ENCODE measurements at places on chromosomes 16 and 17.

- peak; percentile 85 for DNase-seq
These were observed 2.5 kb upstream of the CORO6 start for GRCh38 chr17:29625037-29625750.

DNA sequence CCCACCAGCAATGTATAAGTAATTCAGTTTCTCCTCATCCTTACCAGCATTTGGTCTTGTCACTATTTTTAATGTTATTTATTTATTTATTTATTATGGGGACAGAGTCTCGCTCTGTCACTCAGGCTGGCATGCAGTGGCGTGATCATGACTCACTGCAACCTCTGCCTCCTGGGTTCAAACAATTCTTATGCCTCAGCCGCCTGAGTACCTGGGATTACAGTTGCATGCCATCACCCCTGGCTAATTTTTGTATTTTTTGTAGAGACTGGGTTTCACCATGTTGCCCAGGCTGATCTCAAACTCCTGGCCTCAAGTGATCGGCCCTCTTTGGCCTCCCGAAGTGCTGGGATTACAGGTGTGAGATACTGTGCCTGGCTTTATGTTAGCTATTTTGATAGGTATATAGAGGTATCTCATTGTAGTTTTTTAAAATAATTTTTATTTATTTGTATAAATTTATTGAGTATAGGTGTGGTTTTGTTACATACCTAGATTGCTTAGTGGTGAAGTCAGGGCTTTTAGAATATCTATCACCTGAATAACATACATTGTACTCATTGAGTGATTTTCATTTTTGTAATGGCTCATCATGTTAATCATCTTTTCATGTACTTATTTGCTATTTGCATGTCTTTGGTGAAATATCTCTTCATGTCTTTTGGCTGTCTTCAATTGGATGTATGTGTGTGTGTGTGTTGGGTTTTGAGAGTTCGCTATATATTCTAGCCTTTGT is 53.3 kb downstream of the TANC2 start:
- DNase-seq: no peak

GRCh38 chr17:52606098-52606497 is 447.6 kb upstream of the CA10 start:
- DNase-seq: peak; percentile 10

DNA sequence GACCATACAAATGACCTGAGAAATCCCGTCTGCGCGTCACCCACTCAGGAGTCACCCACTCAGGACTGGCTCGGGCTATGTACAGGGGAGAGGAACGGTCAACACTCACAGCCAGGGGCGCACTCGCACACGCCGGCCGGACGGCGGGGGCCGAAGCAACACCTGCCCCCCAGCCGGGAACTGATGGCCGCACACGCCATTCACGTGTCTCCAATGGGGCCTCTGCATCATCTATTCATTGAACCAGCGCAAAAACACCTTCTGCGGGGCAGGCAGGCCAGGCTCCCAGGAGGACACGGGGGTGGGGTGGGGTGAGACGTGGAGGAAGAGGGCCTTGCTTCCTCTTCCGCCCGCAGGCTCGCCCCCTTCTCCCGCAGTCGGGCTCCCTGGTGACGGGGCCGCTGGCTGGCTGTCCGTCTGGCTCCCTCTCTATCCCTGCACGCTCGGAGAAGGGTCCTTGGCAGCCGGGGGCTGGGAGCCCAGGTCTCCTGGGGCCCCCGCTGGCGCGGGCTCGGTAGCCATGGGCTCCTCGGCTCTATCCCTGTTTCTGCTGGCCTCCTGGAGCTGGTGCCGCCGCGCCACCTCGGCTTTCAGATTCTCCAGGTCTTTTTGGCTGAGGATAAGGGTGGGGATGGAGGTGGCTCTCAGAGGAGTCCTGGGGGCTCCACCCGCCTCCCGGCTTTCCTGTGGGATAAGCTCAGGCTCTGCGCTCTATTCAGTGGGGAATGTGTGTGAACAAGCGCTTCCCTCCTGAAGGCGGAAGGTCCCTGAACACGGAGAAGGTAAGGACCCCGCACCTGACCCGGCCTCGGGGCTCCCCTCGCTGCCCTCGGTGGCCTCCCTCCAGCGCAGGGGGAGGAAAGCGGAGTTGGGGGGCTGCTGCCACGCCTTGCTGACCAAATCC is 21.1 kb downstream of the CLUH start:
- no peak for DNase-seq

DNA sequence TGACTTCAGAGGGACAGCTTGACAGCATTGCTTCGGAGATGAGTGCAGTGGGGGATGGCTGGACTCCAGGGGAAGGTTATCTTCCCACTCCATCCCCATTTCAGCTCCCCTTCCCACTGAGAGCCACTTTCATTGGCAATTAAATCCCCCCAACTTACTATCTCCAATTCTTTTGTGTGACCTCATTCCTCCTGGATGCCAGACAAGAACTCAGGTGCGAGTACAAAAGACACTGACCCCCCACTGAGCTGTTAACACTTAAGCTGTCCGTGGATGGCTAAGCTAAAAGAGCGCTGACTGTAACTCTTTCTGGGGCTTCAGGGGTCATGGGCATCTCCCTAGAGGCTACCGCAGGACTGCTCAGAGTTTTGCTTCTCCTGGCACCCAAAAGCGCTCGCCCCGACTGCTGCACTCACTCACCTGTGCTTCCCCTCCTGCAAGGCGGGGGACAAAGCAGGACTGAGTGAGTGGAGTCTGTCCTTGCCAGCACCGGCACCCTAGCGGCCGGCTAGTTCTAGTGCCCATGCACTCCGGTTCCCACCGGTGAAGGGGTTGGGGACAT is 44.8 kb upstream of the FBXO47 start:
- no peak for DNase-seq

- no peak for DNase-seq
These were observed 791 bp upstream of the PLD6 start for GRCh38 chr17:17206913-17207335.

- DNase-seq: no peak
These were observed 1.0 kb upstream of the LITAF start for GRCh38 chr16:11587643-11588247.

DNA sequence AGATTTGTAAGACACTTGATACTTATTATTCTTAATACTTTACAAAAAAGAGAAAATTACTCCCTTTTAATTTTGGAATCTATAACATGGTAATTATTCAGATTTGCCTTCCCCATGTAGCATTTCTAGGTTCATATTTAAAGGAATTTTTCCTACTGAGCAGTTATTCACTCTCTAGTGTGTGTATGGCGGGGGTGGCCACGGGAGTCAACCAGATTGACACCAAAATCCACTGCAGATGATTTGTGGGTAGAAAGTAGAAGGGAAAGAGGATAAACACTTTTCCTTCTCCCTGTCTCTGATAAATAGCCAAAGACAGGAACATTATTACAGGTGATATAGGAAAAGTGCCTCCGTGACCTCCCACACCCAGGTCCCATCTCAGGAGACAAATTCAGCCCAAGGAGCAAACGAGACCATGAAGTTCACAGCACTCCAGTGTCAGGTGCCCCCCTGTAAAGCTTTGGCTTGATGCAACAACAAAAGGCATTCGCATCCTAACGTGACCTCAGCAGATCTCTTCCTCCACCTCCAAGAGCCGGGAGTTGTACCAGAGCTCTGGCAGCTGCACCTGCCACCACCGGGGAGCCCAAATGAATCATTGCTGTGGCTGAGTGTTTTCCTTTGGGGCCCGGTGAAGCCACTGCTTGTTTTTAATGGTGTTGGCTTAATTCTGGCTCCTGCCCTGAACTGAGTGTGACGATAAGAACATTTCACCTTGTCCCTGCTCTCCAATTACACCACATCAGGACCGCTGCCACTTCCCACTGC is 92.7 kb upstream of the NOL11 start:
- peak; percentile 17 for DNase-seq

GRCh38 chr17:15891318-15891717 is 53.6 kb upstream of the ADORA2B start:
- no peak for DNase-seq

DNA sequence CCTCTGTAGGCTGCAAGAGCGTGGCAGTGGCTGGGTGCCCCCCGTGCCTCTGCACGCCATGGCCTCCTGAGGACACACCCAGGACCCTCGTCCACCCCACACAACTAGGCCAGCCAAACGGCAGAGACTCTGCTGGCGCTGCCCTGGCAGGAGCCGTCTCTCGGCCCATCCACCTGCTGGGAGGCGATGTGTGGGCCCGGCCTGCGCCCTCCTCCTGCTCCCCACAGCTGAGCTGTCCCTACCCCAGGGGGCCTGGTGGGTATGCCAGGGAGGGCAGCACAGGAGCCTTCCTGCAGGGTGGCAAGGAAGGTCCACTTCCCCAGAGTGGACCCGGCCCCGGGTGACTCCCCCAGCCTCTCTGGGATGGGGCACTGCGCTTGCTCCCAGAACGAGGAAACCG is 7.0 kb downstream of the RNF166 start:
- DNase-seq: no peak

GRCh38 chr17:66476014-66476413 is 173.6 kb downstream of the PRKCA start:
- no peak for DNase-seq
